ENCODE measurements at places on chromosomes 5 and 9. TPM values are rescaled to one million over a fixed set of nuclear protein-coding genes. Genes with fewer than 3 reads are reported as not detected.

DNA sequence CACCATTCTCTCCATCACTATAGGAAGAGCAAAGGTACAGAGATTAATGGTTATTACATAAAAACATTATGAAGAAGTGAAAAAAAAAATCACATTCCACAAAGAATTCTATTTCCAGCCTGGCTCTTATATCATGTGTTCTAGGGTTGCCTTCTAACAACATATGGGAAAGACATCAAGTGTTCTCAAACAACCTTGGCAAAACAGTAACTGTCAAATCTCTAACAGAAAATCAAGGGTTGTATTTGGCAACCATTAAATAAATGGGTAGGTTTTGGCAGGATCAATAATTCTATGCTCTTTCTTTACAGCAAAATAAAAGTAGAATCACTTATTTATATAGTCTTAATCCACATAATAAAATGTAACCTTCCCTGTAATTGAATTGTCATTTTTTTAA lies 728.9 kb downstream of the MAT2B start:
- no peak for DNase-seq

GRCh38 chr5:3963652-3964051 lies 368.0 kb downstream of the IRX1 start:
- no peak for DNase-seq

DNA sequence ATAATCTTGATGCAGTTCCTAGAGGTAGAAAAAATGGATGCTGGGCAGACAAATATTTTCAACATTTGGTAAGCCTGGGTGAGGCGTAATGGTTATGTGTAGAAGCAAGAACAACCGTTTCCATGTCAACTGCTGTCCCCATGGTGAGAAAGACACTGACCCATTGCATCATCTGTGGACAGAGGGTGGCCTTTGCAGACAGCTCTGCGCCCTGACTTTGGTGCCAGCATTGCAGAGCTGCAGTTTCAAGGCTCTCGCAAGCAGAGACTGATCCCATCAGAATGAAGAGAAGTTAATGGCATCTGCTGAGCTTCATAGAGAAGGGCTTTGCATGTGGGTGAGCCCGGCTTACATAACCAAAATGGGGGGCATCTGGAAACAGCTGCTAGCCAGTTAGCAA lies 179.0 kb upstream of the ADRA1B start:
- peak; percentile 10 for DNase-seq

DNA sequence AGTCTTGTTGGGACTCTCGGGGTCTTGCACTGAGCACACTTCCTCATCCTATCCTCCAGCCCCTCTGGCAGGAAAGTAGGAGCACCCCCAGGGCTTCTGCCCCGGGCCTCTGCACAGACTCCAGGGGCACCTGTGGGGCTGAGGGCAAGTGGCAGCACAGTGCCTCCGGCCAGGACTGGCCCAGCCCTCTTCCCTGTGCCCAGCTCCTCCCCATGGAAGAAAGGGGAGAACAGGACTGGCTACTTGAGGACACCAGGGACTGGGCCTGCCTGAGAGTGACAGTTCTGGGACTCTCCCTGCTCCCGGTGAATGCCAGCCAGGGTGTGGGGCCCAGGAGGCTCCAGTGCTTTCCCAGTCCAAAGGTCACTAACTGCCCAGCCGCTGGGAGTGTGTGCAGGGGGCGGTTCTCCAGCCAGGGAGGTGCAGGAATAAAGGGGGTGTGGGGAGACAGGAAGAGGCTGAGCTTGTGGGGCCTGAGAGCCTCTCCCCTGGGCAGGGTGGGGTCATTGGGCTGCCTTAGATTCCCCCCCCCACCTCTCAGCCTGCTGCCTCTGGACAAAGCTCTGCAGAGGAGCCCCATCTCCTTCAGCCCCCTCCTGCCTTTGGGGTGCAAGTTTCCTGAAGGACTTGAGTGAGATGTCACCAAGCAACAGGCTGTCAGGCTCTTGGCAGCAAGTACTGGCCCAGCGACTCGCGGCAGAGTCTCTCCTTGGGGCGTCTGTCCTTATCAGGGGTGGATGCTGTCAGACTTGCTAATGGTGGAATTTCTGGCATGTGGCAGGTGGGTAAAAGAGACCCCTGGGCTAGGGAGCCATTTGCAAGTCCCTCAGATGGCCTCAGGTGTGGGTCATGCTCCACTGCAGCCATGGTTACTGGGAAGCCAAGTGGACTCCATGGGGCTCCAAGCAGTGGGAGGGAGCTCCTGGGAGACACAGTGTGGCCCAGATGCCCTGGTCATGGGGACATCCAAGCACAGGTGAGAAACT lies 19.1 kb upstream of the JADE2 start:
- DNase-seq, result peak; percentile 89

DNA sequence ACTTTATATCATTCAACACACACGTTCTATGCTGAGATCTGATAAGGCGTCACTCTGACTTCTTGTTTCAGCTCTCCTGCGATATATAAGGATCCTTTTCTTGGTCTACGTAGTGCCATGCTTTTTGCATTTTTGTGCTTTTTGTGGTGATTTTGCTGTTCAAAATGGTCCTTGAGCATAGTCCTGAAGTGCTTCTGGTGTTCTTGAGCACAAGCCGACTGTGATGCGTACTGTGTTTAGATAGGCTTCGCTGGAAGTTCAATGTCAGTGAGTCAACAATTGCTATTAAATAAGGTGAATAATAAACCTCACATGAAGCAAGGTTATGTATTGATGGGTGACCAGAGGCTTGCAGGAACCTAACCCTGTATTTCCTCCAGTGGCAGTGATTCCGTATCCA lies 46.8 kb downstream of the ACO1 start:
- no peak for DNase-seq

DNA sequence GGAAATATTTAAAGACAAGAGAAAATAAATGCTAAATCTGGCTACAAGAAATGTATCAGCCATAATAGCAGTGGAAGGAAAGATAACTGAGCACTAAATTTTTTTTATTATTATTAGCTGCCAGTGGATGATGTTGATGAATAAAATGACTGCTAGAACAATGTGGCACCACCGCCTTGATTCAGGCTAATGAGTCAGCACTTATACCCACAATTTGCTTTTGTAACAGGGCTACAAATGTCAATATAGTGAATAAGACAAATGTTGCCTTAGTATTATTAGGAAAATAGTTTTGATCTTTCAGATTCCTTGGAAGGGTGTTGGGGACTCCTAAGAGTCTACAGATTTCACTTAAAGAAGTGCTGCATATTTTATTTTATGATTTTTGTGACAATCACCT lies 555.2 kb upstream of the GRAMD2B start:
- DNase-seq, result peak; percentile 20

Gene FBP1
- not detected for total RNA-seq

- DNase-seq, result no peak
These were observed 43.3 kb downstream of the RAI14 start for GRCh38 chr5:34699155-34700077.

Gene CARD9
- total RNA-seq, result 0.05 TPM

Gene ST8SIA4
- 0.10 TPM for total RNA-seq

GRCh38 chr9:81035171-81035570 lies 654.2 kb downstream of the TLE1 start:
- peak; percentile 94 for DNase-seq

Gene ZNF883
- total RNA-seq, result 8.1 TPM

Gene NHP2
- 188 TPM for total RNA-seq

Gene CMYA5
- 0.05 TPM for total RNA-seq
